ENCODE measurements at places on chromosomes 13 and 19. TPM values are rescaled to one million over a fixed set of nuclear protein-coding genes. Genes with fewer than 3 reads are reported as not detected.

Gene RASA3
- total RNA-seq = not detected

GRCh38 chr19:12871681-12872080 is 9.6 kb downstream of the DNASE2 start:
- no peak for DNase-seq
- H3K4me1 ChIP-seq = no peaks in the 10 kb centered on the region
- no peaks in the 10 kb centered on the region for H3K27me3 ChIP-seq
- H3K4me3 ChIP-seq = no peak overlapping the region
- no peaks in the 10 kb centered on the region for H3K36me3 ChIP-seq
- H3K27ac ChIP-seq = no peak overlapping the region

DNA sequence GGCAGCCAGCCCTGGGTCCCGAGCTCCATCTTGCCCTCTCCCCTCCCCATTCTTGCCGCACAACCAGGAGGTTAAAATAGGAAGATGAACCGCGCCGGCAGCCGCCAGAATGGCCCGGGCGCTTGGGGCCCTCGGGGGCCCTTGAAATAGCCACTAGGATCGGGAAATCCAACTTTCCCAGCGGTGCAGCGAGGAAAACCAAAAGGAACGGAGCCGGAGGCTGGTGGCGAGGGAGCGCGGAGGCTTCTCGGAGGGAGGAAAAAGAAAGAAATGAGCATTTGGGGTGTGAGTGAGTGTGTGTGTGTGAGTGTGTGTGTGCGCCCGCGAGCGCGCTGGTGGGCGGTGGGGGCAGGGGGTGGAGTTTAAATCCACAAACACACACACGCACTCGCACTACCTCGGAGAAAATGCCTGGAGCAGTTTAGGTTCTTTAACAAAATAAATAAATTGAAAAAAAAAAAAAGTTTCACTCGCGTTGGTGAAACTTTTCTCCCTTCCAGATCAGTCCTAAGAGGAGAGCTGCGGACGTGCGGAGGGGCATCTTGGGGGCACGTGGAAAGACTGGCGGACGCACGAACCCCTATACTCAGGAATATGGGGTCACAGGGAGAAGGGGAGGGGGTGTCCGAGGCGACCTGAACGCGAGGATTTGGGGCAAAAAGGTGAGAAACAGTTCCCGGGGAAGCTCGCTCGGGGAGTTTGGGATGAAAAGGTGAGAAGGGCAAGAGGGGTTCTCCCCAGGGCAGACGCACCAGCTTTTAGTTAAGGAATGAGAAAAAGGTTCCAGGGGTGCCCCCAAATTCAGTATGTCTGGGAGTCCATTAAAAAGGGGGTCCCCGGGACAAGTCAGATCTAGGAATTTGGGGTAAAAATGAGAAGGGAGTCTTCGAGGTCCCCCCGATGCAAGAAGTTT is 1.3 kb downstream of the RFX2 start:
- peak overlapping the region; percentile 57 for H3K4me3 ChIP-seq
- peaks cover 32% of the 10 kb centered on the region for H3K4me1 ChIP-seq
- H3K27ac ChIP-seq = no peak overlapping the region
- H3K36me3 ChIP-seq = no peaks in the 10 kb centered on the region
- no peaks in the 10 kb centered on the region for H3K27me3 ChIP-seq

DNA sequence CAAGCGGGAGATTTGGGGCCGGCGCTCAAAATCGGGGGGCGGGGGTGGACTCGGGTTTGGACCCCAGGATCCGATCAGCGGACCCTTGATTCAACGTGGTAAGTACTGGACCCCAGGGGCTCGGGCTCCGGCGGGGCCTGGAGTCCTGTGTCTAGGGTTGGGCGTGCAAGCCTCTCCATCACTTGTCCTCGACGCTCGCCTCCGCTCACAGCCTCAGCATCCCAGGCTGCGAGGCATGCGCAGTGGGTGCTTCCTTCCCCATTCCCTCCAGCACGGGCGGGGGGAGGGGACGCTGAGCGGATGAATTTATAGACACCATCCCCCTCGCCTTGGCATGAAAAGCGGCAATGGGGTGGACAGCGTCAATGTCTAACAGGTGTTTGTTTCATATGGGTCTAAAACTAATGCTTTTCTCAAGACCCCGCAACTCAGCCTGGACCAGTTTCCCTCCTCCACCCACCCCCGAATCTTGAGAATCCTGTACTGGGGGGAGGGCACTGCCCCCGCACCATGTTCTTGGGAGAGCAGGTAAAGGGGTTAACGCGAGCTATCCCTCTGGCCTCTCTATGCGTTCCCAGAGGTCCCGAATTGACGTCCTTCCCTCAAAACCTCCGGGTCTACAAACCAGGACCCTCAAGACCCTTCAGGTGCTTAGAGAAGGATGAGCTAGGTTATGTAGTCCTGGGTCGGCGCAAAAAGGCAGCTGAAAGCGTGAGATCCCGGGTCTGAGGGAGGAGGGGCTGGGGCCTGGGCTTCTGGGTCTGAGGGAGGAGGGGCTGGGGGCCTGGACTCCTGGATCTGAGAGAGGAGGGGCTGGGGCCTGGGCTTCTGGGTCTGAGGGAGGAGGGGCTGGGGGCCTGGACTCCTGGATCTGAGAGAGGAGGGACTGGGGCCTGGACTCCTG is 579 bp downstream of the CPT1C start:
- no peak for DNase-seq
- peaks cover 4% of the 10 kb centered on the region for H3K36me3 ChIP-seq
- no peak overlapping the region for H3K27ac ChIP-seq
- H3K4me1 ChIP-seq = no peaks in the 10 kb centered on the region

GRCh38 chr19:6728346-6728745 is 7.9 kb upstream of the C3 start:
- peaks cover 71% of the 10 kb centered on the region for H3K4me1 ChIP-seq
- no peaks in the 10 kb centered on the region for H3K36me3 ChIP-seq
- H3K27me3 ChIP-seq = no peaks in the 10 kb centered on the region
- H3K4me3 ChIP-seq = no peak overlapping the region

- H3K4me1 ChIP-seq = no peaks in the 10 kb centered on the region
- no peak overlapping the region for H3K4me3 ChIP-seq
- H3K27ac ChIP-seq = no peak overlapping the region
- no peaks in the 10 kb centered on the region for H3K27me3 ChIP-seq
- no peaks in the 10 kb centered on the region for H3K36me3 ChIP-seq
Measured at GRCh38 chr19:31231237-31231636, 118.0 kb downstream of the TSHZ3 start.

Data from HepG2 (cell line).